Subcutaneous adipose tissue (tissue), 4 donors: ENCODE measurements at places on chromosomes 7 and 10. TPM values are rescaled to one million over a fixed set of nuclear protein-coding genes. Genes with fewer than 3 reads are reported as not detected.

The GPR141 gene
- 1.2 TPM for total RNA-seq

The AUTS2 gene
- 46.9 TPM for total RNA-seq

The COL17A1 gene
- total RNA-seq = not detected

The EPHB6 gene
- total RNA-seq = 19.6 TPM

The MBLAC1 gene
- 2.7 TPM for total RNA-seq

The SEMA3D gene
- 2.1 TPM for total RNA-seq

The THSD7A gene
- 7.3 TPM for total RNA-seq

The PRTFDC1 gene
- total RNA-seq = 2.8 TPM

The LRIT1 gene
- total RNA-seq = not detected
